ENCODE measurements at places on chromosomes 12 and 14. TPM values are rescaled to one million over a fixed set of nuclear protein-coding genes. Genes with fewer than 3 reads are reported as not detected.

GRCh38 chr14:75442166-75442565 is 14.3 kb downstream of the JDP2 start:
- H3K4me3 ChIP-seq = no peak overlapping the region
- no peaks in the 10 kb centered on the region for H3K27me3 ChIP-seq
- peaks cover 13% of the 10 kb centered on the region for H3K4me1 ChIP-seq
- no peak overlapping the region for H3K27ac ChIP-seq

- DNase-seq = no peak
- H3K4me3 ChIP-seq = no peak overlapping the region
- no peaks in the 10 kb centered on the region for H3K27me3 ChIP-seq
- peak overlapping the region; percentile 28 for H3K27ac ChIP-seq
Measured at GRCh38 chr12:19198272-19198671, 68.7 kb downstream of the PLEKHA5 start.

DNA sequence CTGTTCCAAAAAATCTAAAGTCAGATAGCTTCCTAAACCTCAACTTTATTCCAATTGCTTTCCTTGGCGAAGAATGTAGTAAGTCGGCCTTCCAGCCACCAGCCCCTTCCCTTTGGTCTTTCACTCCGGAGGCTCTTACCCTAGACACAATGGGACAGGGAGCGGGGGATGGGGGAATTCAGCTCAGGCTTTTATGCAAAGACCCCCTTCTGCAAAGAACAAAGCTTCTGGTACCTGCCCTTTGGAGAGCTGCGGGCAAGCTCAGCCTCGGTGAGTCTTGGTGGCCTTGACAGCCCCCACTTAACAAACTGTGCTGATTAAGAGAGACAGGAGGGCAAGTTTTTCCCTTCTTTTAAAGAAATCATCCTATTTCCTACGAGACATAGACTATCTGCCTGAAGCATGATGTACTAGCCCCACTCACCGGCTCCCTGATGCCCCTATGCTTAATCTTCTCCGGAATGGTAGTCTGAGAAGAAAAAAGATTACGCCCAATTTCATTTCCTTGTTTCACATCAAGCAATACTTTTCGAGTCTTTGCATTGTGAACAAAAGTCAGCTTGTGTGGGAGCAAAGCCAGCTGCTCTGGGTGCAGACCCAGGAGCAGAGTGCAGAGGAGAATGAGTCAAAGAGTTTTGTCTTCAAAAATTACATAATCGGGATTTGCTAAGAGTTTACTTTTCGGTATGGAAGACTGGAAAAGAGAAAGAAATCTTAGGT is 1.5 kb upstream of the NANOG start:
- peaks cover 55% of the 10 kb centered on the region for H3K4me1 ChIP-seq
- H3K4me3 ChIP-seq = peak overlapping the region; percentile 95

- H3K4me1 ChIP-seq = peaks cover 16% of the 10 kb centered on the region
- H3K36me3 ChIP-seq = no peaks in the 10 kb centered on the region
- no peak for DNase-seq
- no peak overlapping the region for H3K27ac ChIP-seq
Measured at GRCh38 chr14:92037989-92038388, 1.9 kb downstream of the TRIP11 start.

SRRM4 gene
- 0.63 TPM for total RNA-seq

- H3K4me3 ChIP-seq = no peak overlapping the region
- H3K36me3 ChIP-seq = no peaks in the 10 kb centered on the region
- H3K4me1 ChIP-seq = peaks cover 7% of the 10 kb centered on the region
- H3K27me3 ChIP-seq = no peaks in the 10 kb centered on the region
- H3K27ac ChIP-seq = no peak overlapping the region
Measured at GRCh38 chr12:98419081-98419794, 96.2 kb upstream of the TMPO start.

GRCh38 chr14:103125098-103126070 is 2.1 kb downstream of the TNFAIP2 start:
- H3K36me3 ChIP-seq = no peaks in the 10 kb centered on the region
- H3K27ac ChIP-seq = no peak overlapping the region
- peaks cover 15% of the 10 kb centered on the region for H3K4me1 ChIP-seq

- no peaks in the 10 kb centered on the region for H3K27me3 ChIP-seq
- peak; percentile 72 for DNase-seq
- H3K36me3 ChIP-seq = no peaks in the 10 kb centered on the region
- no peak overlapping the region for H3K4me3 ChIP-seq
- no peak overlapping the region for H3K27ac ChIP-seq
Measured at GRCh38 chr14:99441157-99441870, 39.3 kb downstream of the SETD3 start.

BCL2L14 gene
- 2.7 TPM for total RNA-seq

MYO1H gene
- not detected for total RNA-seq

CCDC177 gene
- total RNA-seq = 1.7 TPM

DNA sequence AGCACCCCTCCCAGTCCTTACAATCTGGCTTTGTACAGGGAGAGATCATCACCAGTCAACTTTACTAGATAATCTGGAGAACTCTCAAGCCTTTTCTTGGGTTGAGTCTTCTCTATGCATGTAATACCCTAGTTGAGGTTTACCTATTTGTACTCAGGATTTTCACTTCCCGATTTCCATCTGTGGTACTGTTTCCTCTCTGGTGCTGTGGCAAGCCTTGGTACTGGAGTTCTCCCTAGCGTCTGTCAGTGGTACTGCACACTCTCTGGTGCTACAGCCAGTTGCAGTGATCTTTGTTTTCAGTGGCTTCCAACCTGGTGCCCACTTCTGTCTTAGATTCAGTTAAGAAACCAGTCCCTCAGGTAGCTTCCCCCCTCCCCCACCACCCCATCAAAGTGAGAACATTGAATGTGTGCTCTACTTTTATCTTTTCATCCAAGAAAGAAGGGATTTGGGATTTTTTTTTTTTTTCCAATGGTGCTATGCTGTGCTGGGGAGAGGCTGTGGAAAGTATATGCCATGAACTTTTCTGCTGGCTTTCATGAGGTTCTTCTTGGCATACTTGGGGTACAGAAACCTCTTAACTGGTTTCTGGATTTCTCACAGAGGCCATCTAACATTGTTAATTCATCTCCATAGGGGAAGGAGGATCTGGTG is 69.4 kb upstream of the EVL start:
- no peak overlapping the region for H3K4me3 ChIP-seq
- no peaks in the 10 kb centered on the region for H3K27me3 ChIP-seq
- no peak overlapping the region for H3K27ac ChIP-seq
- peak; percentile 93 for DNase-seq
- no peaks in the 10 kb centered on the region for H3K4me1 ChIP-seq

GRCh38 chr12:65840793-65841670 is 16.7 kb downstream of the HMGA2 start:
- H3K4me1 ChIP-seq = peaks cover 15% of the 10 kb centered on the region
- peak; percentile 58 for DNase-seq
- H3K27me3 ChIP-seq = no peaks in the 10 kb centered on the region
- H3K36me3 ChIP-seq = no peaks in the 10 kb centered on the region
- no peak overlapping the region for H3K4me3 ChIP-seq

DNA sequence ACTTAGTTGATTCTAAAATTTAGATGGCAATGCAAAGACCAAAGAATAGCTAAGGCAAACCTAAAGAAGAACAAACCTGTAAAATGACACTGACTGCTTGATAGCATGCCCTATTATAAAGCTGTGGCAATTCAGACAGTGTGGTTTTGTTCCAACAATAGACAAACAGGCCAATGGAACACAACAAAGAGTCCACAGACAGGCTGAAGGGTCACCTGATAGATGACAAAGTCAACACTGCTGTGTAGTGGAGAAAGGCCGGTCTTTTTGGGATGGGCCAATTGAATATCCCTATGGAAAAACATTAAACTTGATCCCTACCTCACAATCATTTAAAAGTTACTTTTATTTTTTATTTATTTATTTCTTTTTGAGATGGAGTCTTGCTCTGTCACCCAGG is 33.8 kb upstream of the SLC25A3 start:
- H3K4me3 ChIP-seq = no peak overlapping the region
- H3K27me3 ChIP-seq = no peaks in the 10 kb centered on the region
- no peak for DNase-seq
- H3K4me1 ChIP-seq = no peaks in the 10 kb centered on the region

SPX gene
- total RNA-seq = 0.16 TPM

DNA sequence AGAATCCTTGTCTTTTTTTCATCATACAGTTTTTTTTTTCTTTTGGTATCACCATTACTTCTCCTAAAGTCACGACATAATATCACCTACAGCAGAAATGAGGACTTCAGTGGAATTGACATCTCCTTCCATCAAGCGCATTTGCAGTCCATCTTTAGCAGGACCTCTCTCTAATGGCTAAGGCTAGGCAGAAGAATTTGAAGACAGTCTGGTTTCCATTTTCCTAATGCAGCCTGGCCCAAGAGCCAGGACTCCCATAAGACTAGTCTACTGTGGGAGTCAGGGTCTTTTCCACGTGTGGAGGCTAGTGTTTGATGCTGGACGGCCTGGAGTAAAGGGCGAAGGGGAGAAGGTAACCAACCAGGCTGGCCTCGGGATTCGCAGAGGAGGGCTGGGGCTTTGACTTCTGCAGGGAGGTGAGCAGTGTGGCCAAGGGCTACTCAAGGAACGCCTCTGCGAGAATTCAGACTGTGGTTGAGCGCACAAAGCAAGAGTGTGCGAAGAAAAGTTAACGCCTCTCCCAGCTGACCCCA is 769 bp upstream of the ZNF740 start:
- peak overlapping the region; percentile 85 for H3K27ac ChIP-seq
- H3K4me1 ChIP-seq = peaks cover 24% of the 10 kb centered on the region
- peaks cover 48% of the 10 kb centered on the region for H3K27me3 ChIP-seq
- no peak for DNase-seq
- peak overlapping the region; percentile 80 for H3K4me3 ChIP-seq

GRCh38 chr14:65222440-65222858 is 120.1 kb upstream of the MAX start:
- H3K4me3 ChIP-seq = no peak overlapping the region
- no peaks in the 10 kb centered on the region for H3K36me3 ChIP-seq

SLC25A21 gene
- 12.1 TPM for total RNA-seq

DNA sequence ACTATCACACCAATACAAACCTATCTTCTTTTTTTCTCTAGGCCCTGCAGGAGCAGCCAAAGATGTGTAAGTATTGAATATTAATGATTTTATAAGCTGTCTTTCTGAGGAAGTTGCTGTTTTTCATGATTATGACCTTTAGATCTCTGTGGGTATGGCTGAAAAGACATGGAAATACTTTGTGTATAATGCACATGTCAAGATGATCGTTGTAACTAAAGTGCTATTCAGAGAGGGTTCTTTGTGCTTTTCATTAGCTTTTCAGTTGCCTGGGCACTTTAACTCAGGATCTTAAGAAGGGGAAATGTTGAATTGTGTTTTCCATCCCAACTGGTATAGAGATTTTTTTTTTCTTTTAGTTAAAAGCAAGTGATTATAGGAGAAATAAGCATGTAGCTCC is 18.1 kb downstream of the C12orf75 start:
- H3K36me3 ChIP-seq = no peaks in the 10 kb centered on the region
- H3K4me1 ChIP-seq = peaks cover 21% of the 10 kb centered on the region
- no peak overlapping the region for H3K27ac ChIP-seq
- no peaks in the 10 kb centered on the region for H3K27me3 ChIP-seq
- H3K4me3 ChIP-seq = no peak overlapping the region
